Kidney (tissue), 22 donors: ENCODE measurements at places on chromosomes 1 and 21. TPM values are rescaled to one million over a fixed set of nuclear protein-coding genes. Genes with fewer than 3 reads are reported as not detected.

- H3K27ac ChIP-seq = no peak overlapping the region
- DNase-seq = no peak
- H3K4me3 ChIP-seq = no peak overlapping the region
Measured at GRCh38 chr1:36531833-36532232, 49.1 kb upstream of the CSF3R start.

GRCh38 chr1:17061486-17061885 is 7.7 kb upstream of the SDHB start:
- no peak overlapping the region for H3K27ac ChIP-seq
- H3K36me3 ChIP-seq = no peaks in the 10 kb centered on the region
- no peak overlapping the region for H3K4me3 ChIP-seq
- H3K27me3 ChIP-seq = no peaks in the 10 kb centered on the region
- no peak for DNase-seq

GRCh38 chr1:147611021-147611426 is 59.3 kb downstream of the ACP6 start:
- no peak overlapping the region for H3K27ac ChIP-seq
- no peaks in the 10 kb centered on the region for H3K27me3 ChIP-seq
- peaks cover 24% of the 10 kb centered on the region for H3K36me3 ChIP-seq
- no peak for DNase-seq
- H3K4me3 ChIP-seq = no peak overlapping the region
- no peaks in the 10 kb centered on the region for H3K4me1 ChIP-seq

GRCh38 chr1:169312084-169312954 is 55.3 kb downstream of the NME7 start:
- H3K4me1 ChIP-seq = no peaks in the 10 kb centered on the region
- H3K27ac ChIP-seq = no peak overlapping the region
- no peak overlapping the region for H3K4me3 ChIP-seq
- no peaks in the 10 kb centered on the region for H3K27me3 ChIP-seq

- no peaks in the 10 kb centered on the region for H3K4me1 ChIP-seq
- H3K27me3 ChIP-seq = no peaks in the 10 kb centered on the region
- H3K27ac ChIP-seq = no peak overlapping the region
- no peaks in the 10 kb centered on the region for H3K36me3 ChIP-seq
- no peak for DNase-seq
Measured at GRCh38 chr1:17909634-17910033, 154.5 kb downstream of the ACTL8 start.

DNA sequence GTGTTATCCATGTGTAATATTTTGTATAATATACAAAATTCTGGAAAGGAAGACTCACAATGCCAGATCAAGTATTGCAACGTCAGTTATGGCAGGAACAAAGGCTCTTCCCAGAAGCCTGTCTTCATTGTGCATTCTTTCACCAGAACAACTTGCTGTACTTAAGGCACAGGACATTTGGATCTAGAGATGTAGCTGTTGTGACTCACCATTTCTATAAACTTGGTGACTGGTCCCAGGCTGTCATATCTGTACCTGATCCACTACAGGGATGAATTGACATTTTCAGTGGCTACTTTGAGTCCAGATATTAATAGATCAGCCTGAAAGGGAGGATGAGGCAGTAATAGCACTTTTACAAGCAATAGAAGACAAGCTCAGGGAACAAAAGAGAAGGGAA is 299.8 kb downstream of the DISC1 start:
- H3K27me3 ChIP-seq = no peaks in the 10 kb centered on the region
- DNase-seq = no peak

CHI3L1 gene
- 49.5 TPM for total RNA-seq

CALML6 gene
- total RNA-seq = 0.13 TPM

PIGR gene
- total RNA-seq = 841 TPM

CNR2 gene
- total RNA-seq = 0.57 TPM
